ENCODE measurements at places on chromosomes 12 and 14. TPM values are rescaled to one million over a fixed set of nuclear protein-coding genes. Genes with fewer than 3 reads are reported as not detected.

Gene LBHD2
- total RNA-seq = not detected

DNA sequence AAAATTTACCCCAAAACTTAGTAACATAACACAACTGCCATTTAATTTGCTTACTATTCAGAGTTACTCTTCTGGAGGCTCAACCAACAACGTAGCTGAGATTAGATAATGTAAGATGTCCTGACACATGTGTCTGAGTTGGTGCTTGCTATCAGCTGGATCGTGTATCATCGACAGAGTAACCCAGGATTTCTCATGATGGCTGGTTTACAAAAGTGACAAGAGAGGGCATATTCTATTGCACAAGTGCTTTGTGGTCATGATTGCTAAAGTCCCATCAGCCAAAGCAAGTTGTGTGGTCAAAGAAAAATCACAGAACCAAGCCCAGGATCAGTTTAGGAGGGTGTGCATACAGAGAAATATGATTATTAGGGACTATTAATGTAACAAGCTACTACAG is 73.4 kb downstream of the CAPZA3 start:
- no peak overlapping the region for H3K4me3 ChIP-seq
- H3K4me1 ChIP-seq = no peaks in the 10 kb centered on the region
- DNase-seq = no peak
- no peaks in the 10 kb centered on the region for H3K27me3 ChIP-seq
- no peak overlapping the region for H3K27ac ChIP-seq

DNA sequence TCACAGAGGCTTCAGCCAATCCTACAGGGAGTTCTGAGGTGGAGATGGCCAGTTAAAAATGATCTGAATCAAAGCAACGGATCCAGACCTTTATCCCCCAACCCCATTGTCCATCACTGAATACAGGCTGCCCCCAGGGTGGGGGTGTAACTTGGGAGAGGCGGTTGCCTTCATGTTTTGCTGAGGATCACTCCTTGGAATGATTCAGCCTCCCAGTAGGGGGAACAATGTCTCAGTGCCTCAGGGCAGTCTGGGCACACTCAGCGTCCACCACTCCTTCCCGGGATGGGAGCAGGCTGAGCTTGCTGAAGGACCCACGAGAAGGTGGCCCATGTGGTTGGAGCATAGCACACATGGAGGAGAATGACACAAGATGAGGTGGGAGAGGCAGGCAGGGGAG is 60.2 kb downstream of the RFX4 start:
- no peak for DNase-seq
- no peak overlapping the region for H3K4me3 ChIP-seq
- H3K27ac ChIP-seq = no peak overlapping the region
- peaks cover 3% of the 10 kb centered on the region for H3K27me3 ChIP-seq
- H3K36me3 ChIP-seq = no peaks in the 10 kb centered on the region

- H3K4me1 ChIP-seq = no peaks in the 10 kb centered on the region
- DNase-seq = no peak
- no peaks in the 10 kb centered on the region for H3K36me3 ChIP-seq
- H3K27me3 ChIP-seq = no peaks in the 10 kb centered on the region
- H3K4me3 ChIP-seq = no peak overlapping the region
- no peak overlapping the region for H3K27ac ChIP-seq
Measured at GRCh38 chr12:25769082-25769945, 189.2 kb upstream of the RASSF8 start.

DNA sequence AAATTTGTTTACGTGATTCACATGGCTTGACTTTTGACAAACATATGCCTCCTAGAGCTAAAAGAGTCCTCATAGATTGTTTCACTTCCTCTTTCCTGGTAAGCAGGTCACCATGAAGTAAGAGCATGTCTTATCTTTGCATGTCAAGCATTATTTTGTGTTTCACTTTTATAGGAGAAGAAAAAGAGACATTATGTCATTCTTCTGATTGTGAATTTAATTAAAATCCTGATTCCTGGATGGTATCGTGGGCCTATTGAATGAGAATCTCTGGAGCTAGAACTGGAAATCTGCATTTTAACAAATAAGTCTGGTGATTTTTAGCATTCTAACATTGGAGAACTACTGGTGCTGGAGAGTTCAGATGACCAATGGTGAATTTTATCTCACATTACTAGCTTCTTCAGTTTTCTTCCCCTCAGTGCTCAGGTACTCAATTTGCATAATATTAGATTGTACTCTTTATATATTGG is 218.6 kb upstream of the ATP2B1 start:
- H3K27me3 ChIP-seq = no peaks in the 10 kb centered on the region
- H3K36me3 ChIP-seq = no peaks in the 10 kb centered on the region
- H3K4me3 ChIP-seq = no peak overlapping the region
- peaks cover 6% of the 10 kb centered on the region for H3K4me1 ChIP-seq
- DNase-seq = no peak

GRCh38 chr14:41607966-41608663 is 1.4 kb downstream of the LRFN5 start:
- H3K36me3 ChIP-seq = peaks cover 2% of the 10 kb centered on the region
- peaks cover 78% of the 10 kb centered on the region for H3K27me3 ChIP-seq
- H3K4me3 ChIP-seq = peak overlapping the region; percentile 35
- DNase-seq = no peak

DNA sequence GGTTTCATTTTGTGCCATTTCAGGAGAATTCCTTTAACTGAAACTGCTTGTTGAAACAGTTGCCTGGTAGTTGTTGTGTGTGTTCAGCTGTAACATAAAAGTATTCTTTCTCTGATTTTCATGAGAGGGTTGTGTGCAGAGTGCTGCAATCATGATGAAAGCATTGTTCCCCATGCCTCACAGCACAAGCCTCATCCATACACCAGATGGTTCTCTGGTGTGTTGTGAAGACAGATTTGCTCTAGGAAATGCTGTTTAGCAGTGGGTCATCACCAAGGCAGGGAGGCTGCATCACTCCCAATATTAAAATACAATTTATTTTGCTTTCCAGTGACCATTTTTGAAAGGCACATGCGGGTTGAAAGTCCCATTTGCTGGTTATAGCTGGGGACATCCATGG is 404.4 kb downstream of the AACS start:
- H3K4me3 ChIP-seq = no peak overlapping the region
- H3K4me1 ChIP-seq = no peaks in the 10 kb centered on the region
- H3K27me3 ChIP-seq = no peaks in the 10 kb centered on the region
- no peaks in the 10 kb centered on the region for H3K36me3 ChIP-seq
- DNase-seq = no peak

GRCh38 chr12:19971361-19972280 is 396.7 kb upstream of the PDE3A start:
- H3K36me3 ChIP-seq = no peaks in the 10 kb centered on the region
- H3K4me1 ChIP-seq = peaks cover 18% of the 10 kb centered on the region
- H3K27me3 ChIP-seq = peaks cover 2% of the 10 kb centered on the region
- no peak overlapping the region for H3K27ac ChIP-seq

Gene MMP17
- not detected for total RNA-seq

DNA sequence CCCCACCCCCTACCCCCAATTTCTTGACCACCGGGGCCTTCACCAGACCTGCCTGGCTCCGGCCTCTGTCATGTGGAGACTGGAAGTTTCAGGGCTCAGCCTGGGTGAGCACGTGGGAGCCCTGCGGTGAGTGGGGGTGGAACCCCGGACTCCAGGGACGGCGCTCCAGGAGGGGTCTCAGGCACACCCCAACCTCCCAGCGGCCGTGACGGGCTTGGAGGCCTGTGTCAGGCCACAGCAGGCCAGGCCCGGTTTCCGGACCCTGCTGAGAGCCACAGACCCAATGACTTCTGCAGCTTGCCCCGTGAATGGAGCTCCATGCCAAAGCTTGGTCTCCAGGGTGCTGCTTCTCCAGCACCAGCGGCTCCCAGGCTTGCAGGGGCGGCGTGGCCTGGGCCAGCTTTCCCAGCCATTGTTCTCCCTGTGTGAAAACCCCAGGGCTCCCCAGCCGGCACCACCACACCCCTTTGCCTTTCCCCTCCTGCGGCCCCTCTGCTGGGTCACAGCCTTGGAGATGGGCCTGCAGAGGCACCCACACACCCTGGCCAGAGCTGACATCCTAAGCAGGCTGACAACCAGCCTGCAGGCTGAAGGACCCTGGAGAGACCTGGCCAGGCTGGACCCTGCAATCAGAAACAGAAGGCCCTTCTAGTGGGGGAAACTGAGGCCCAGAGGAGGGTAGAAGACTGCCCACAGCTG is 186.2 kb upstream of the C14orf180 start:
- no peak overlapping the region for H3K4me3 ChIP-seq
- H3K27ac ChIP-seq = peak overlapping the region; percentile 83
- no peaks in the 10 kb centered on the region for H3K27me3 ChIP-seq
- H3K36me3 ChIP-seq = peaks cover 6% of the 10 kb centered on the region
- H3K4me1 ChIP-seq = peaks cover 36% of the 10 kb centered on the region
- DNase-seq = peak; percentile 23

DNA sequence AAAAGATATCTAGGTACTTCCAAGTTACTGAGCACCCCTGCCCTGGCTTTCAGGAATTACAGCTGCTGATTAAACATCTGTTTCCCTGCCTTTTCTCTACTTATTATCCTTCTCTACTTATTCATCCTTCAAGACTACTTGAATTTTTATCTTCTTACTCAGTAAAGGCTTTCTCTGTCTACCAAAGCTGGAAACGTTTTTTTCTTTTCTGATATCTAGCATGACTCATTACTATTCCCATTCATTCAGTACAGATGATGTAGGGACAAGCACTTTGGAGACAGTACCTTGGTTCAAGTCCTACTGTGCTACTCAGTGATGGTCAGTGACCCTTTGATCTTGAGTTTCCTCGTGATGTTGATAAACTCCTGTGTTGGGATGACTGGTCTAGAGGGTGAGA is 848.7 kb downstream of the NRXN3 start:
- no peaks in the 10 kb centered on the region for H3K4me1 ChIP-seq
- no peak overlapping the region for H3K4me3 ChIP-seq
- DNase-seq = no peak
- no peak overlapping the region for H3K27ac ChIP-seq
- H3K27me3 ChIP-seq = no peaks in the 10 kb centered on the region
- no peaks in the 10 kb centered on the region for H3K36me3 ChIP-seq

- peaks cover 12% of the 10 kb centered on the region for H3K36me3 ChIP-seq
- H3K27ac ChIP-seq = no peak overlapping the region
- H3K4me3 ChIP-seq = no peak overlapping the region
- H3K4me1 ChIP-seq = peaks cover 14% of the 10 kb centered on the region
Measured at GRCh38 chr14:90819734-90820393, 3.6 kb upstream of the TTC7B start.

DNA sequence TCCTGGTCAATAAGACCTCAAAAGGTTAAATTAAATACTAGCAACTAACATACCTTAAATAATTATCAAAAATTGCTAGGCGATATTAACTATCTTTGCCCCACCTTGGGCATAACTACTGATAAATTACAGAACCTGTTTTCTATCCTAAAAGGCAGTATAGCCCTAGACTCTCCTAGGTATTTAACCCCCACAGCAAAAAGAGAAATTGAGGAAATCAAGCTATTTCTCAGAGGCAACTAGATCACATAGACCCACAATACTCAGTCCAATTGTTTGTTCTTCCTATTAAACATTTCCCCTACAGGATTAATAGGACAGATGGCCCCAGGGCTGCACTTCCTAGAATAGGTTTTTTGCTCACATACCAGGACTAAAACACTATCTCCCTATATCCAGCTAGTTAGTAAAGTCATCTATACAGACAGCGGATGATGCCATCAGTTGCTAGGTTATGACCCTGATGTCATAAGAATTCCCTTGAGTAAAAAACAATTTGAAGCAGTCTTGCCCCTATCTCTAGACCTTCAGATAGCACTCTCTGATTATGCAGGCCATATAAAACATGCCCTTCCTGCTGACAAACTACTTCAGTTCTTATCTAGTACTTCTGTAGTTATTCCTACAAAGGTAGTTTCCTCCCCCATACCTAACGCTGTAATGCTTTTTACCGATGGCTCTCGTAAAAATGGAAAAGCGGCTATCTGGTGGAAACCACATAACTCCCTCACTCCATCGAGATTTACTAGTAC is 118.4 kb downstream of the PPHLN1 start:
- H3K36me3 ChIP-seq = peaks cover 50% of the 10 kb centered on the region
- H3K4me3 ChIP-seq = no peak overlapping the region
- H3K4me1 ChIP-seq = no peaks in the 10 kb centered on the region
- no peak for DNase-seq
- H3K27ac ChIP-seq = no peak overlapping the region

DNA sequence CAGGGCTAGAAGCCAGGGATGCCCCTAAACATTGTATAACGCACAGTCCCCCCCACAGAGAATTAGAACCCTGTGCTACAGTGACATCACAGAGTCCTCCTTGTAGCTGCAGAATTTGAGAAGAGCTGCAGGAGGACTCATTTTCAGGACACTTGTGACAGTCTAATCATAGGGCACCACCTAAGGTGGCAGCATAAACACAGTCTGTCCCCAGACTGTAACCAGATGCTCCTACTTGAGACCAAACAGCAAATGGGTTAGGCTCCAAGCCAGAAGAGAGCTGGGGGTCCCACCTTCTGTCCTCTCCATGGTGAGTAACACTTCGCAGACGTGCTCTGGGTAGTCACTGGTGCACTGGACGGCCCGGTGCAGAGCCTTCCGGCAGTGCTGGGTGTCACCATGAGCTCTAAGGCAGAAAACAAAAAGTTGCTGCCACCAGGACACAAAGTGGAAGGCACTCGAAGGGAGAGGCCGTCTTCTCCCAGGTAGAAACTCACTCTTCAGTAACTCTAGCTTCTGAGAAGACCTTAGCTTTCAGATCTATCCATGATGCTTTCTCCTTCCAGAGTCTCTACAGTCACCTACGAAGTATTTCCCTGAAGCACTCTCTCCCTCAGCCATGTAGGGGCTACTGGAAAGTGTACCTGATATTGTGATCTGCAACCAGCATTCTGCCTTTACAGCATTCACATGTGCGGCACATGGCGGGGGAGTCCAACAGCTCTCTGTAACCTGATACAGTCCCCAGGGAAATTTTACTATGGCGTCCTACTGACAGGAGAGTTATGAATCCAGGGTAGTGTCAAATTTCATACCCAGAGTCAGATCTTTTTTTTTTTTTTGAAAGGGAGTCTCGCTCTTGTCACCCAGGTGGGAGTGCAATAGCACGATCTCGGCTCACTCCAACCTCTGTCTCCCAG is 17.1 kb downstream of the FICD start:
- no peak for DNase-seq
- peaks cover 6% of the 10 kb centered on the region for H3K4me1 ChIP-seq
- peaks cover 46% of the 10 kb centered on the region for H3K36me3 ChIP-seq
